Renal pelvis (tissue), 12 donors: ENCODE measurements at places on chromosomes 4 and X.

DNA sequence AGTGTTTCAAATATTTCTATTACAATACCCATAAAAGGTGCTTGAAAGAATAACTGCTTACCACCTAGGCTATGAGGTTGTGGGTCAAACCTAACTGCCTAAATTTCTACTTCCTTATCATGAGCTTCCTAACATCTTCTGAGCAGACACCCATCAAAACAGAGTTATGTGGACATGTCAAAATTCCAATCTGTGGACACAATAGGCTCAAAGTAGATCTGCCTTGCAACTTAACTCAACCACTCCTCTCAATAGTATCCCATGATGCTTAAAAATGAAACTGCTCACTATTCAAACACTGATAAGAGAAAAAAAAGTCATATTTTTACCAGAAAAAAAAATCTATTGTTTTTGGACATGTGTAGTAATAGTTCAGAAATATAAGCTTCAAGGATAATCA lies 462.7 kb downstream of the INPP4B start:
- DNase-seq = no peak

GRCh38 chrX:281166-281999 lies at the start of gene PLCXD1:
Gene PLCXD1 (plus strand): TSS chrX:281381. CDS start chrX:284188, 2,807 bp downstream.
- DNase-seq = peak; percentile 82

- DNase-seq = no peak
These were observed 58.1 kb upstream of the GBA3 start for GRCh38 chr4:22634541-22635181.

DNA sequence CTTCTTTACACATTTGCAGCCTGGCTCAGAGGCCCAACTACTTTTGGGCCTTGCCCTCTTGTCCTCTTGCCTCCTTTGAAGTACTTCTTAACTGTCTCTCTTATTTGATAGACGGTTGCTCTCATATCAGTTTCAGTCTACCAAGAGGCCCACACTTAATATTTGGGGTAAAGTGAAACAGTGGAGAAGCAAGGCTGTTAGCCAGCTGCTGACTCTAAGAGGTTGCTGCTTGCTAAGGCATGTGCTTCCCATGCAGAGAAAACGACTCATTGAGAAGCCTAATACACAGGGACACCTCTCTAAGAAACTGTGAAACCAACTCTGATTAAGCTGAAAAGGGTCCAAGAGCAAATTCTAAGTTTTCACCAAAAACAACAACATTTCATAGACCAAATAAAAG lies 94.6 kb downstream of the PPP3CA start:
- no peak for DNase-seq

GRCh38 chr4:14726877-14727361 lies 275.4 kb upstream of the CPEB2 start:
- DNase-seq = no peak

- no peak for DNase-seq
These were observed 234.5 kb upstream of the SLIT2 start for GRCh38 chr4:20017070-20017776.

GRCh38 chr4:149933883-149934282 lies 118.2 kb upstream of the IQCM start:
- DNase-seq = no peak

GRCh38 chrX:153498453-153498852 lies 3.7 kb downstream of the BGN start:
- no peak for DNase-seq
